ENCODE measurements at places on chromosomes 12 and 14.

- no peak for DNase-seq
Observed at GRCh38 chr12:20127413-20127812, 240.9 kb upstream of the PDE3A start.

DNA sequence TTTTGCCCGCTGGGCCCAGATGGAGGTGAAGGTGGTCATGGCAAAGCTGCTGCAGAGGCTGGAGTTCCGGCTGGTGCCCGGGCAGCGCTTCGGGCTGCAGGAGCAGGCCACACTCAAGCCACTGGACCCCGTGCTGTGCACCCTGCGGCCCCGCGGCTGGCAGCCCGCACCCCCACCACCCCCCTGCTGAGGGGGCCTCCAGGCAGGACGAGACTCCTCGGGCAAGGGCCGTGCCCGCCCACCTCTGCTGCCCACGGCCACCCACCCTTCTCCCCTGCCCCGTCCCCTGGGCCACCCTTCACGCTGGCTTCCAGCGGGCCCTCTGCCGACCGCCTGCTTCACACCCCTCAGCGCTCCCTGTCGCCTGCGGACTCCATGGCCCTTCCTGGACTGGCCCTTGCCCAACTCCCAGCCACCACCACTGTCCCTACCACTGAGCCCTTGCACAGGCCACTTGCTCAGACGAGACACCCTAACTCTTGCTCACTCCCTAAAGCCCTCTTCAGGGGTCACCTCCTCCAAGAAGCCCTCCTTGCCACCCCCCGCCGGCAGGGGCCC is 42.5 kb downstream of the CYP46A1 start:
- peak; percentile 55 for DNase-seq

GRCh38 chr12:95551913-95552516 is 739 bp upstream of the USP44 start:
- DNase-seq = no peak

- DNase-seq = peak; percentile 94
Observed at GRCh38 chr12:58920102-58920960, at the start of gene LRIG3. Gene LRIG3, minus strand, starts transcription at chr12:58920504. Its CDS starts 269 bp downstream, at chr12:58920235.

- no peak for DNase-seq
Observed at GRCh38 chr14:30569216-30569902, 10.4 kb downstream of the G2E3 start.

DNA sequence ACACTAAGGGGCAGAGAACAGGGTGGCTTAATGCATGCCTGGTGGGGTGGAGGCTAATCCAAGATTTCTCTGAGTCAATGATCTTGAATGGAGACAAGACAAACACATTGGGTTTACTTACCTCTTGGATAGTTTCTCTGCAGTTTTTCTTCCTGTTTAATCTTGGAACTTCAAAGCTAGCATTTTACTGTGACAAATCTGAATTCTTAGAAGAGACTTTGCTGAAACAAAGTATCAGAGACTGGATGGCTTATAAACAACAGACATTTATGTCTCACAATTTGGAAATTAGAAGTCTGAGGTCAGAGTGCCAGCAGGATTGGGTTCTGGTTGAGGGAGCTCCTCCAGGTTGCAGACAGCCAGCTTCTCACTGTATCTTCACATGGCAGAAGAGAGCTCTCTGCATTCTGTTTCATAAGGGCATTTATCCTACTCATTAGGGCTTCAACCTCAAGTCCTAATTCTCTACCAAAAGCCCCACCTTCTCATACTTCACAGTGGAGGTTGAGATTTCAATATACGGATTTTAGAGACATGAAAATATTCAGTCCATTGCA is 921.8 kb downstream of the VRK1 start:
- no peak for DNase-seq

DNA sequence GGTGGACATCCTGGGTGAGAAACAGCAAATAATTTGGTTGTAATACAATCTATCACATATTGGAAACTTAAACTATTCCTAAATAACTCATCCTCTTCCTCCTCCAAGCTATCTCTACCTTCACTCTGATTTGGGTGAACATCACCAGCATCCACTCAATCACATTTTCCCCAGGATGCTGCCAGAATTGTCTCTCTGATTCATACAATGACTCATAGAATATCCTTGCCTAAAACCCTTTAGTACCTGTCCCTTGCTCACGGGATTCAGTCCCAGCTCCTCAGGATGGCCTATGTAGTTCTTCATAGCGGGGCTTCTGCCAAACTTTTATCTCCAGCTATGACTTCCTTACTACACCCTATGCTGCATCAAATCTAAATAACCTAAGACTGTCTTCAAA is 146.8 kb downstream of the EMP1 start:
- no peak for DNase-seq

GRCh38 chr12:55652352-55652751 is 15.7 kb downstream of the OR10P1 start:
- DNase-seq = no peak

DNA sequence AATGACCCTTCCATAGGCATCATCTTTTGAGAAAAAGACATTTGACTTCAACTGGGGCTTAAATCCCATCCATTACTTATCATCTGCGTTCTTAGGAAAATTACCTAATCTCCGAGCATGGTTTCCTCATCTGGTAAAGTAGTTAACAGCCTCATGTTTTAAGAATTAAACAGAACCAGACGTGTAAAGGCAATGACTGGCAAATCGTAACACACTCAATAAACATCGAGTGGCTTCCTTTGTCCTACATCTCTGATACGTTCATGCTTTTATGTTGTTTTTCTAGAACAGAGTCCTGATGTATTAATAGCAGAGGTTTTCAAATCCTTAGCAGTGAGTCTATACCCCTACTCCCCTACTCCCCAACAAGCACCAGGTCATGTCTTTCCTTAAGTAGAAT is 189.7 kb upstream of the RGS6 start:
- DNase-seq = no peak

DNA sequence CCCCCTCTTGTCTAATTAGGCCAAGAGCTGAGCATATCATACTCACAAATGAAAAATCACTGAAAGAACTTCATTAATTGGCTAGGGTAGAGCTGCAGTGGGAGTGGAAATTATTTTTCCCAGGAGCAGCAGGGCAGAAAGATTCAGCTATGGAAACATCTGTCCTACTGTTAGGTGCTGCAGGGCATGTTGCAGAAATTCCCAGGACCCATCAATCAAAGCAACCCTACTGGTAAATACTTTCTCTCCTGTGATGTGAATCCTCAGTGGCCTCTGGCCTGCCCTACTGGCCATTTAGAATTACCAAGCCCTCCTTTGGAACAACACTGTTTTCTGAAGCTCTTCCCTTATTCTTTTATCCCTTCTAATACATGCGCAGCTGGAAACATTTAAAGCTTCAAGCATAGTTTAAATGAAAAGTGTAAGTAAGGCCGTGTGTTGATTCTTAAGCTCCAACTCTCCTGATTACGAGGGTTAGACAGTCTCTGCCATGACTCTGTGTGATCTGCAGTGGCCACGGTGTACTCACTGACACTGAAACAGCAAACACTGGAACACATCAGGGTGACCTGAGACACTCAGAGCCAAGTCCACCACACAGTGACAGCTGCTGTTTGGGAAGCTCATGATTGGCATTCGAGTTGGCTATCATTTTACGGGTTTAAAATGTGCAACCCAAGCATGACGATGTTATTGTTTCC is 62.6 kb upstream of the TMCC3 start:
- DNase-seq = no peak

DNA sequence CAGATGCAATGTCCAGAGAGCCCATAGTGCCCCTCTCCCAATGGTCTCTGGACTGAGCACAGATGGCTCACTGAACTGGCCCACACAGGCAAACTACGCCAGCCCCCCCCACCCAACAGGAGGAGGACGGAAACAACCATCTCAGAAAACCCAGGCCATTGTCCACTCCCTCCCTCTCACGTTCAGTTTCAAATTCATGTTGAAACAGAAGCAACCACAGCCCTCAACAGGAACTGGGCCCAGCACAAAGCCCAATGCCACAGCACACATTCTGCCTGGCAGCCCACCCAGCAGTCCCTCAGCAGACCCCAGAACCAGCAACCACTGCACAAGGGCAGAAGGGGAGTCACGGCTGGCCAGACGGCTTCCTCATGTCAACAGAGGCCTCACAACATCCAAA is 10.6 kb downstream of the CCDC88C start:
- DNase-seq = no peak

DNA sequence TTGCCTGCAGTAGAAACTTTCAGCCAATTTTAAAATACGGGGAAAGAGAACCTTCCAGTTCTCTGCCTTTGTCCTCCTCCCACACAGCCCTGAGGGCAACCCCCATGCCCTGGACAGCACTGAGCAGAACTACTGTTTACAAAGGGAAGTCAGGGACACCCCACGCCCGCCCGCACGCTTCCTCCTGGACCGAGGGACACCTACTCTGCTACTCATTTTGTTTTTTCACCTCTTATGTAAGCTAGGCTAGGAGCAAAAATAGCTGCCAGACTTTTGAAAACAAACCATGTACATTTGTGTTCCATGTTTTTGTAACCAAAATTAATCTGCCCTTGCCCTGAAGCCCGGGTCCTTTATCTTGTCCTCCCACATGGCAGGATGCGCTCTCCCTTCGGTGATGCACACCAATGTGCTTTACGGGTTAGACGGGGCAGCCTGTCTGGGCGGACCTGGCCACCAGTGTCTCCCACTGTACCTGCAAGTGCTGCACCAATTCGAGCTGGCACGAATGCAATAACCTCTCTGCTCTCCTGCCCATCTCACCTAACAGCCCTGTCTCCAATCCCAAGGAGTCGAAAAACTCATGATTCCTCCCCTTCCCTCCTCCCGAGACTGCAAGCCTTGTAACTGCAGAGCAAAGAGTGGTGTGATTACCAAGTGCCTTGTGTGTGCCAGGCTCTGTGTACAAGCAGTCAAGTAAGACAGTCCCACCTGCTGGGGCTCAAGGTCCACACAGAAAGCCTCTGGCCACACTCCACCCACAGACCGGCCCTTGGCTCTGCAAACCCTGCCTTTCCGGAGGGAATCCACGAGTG is 85.2 kb downstream of the CCDC88C start:
- DNase-seq = no peak

DNA sequence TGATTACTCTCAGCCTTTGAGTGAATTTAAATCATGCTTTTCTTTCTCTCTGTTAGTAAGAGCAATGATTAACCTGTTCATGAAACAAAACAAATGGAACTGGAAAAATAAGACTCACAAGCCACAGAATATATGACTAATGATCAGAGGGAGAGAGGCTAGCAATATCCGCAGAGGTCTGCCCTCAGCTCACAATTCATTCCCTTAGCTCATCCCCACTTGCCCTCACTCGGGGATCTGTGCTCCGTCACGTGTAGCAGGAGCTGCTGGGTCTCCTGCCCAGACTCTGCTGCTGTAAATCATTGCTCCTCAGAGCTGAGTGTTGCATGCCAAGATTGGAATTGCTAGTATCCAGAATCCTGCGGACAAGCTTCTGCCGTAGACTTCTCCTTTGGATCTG is 53.1 kb upstream of the GNG2 start:
- DNase-seq = no peak

DNA sequence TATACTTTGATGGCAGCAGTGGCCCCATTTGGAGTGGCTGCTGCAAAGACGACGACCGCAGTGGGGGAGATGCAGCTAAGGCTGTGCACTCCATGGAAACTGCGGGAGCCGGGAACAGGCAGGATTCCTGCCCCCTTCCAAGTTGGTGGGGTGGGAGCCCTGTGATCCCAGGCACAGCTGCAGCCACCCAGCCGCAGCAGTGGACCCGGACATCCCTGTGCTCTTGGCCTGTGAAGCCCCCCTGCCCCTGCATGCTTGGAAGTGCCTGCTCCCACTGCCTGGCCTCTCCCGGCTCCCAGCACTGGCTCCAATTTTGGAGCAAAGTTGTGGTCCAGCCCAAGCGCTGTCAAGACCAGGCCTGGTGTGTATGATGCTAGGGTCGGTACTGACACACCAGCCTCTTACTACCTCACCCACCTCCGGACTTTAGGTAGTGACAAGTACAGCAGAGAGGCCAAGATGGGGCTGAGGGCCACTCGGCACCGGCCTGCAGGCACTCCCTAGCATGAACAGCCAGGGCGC is 502.8 kb upstream of the RPL10L start:
- no peak for DNase-seq

- DNase-seq = no peak
Observed at GRCh38 chr12:124835656-124836410, 27.8 kb downstream of the SCARB1 start.

DNA sequence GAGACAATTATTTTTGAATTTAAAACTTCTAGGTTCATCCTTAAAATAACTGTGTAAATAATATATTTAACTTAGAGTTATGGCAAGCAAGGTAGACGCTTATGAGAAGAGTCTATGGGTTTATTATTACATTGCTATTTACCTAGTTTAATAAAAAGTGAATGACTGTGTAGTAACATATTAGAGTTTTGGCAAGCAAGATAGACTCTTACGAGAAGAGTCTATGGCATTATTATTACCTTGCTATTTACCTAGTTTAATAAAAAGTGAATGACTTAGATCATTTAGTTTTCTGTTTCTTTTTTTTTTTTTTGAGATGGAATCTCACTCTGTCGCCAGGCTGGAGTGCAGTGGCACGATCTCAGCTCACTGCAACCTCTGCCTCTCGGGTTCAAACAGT is 3.8 kb downstream of the RNF34 start:
- no peak for DNase-seq

DNA sequence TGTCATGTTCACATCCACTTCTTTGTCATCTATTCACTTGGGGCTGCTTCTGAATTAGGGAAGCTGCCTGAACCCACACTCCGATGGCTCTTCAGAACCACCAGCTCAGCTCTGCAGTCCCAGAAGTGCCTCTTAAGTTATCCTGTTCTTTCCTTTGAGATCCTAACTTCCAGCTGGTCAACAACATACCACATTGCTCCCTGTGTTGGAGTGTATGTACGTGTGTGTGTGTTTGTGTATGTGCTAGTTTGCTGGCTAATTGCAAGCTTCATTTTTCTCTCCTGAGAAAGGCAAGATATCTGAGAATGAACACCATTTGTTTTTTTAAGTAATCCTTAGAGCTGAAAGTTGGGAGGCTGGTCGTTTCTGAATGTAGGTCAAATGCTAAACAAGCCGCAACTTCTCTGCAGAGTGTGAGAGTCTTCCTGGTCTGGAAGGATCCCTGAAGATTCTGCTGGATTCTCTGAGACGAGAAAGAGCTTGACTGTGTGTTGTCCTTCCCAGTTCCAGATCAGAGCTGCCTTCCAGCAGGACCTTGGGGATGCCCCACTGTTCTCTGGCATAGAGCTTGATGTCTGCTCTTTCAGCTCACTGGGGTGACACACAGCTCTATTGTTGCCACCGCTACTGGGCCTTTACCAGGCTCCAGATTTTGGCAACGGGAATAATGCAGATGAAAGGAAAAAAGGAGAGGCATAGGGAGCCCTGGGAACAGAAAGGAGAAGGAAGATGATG is 839 bp downstream of the GSG1 start:
- DNase-seq = no peak

GRCh38 chr12:2475984-2476383 is 318.8 kb upstream of the FKBP4 start:
- no peak for DNase-seq

GRCh38 chr12:105590571-105590970 is 260.1 kb downstream of the C12orf75 start:
- DNase-seq = no peak

- DNase-seq = no peak
Observed at GRCh38 chr14:60710494-60710893, 13.7 kb downstream of the SIX4 start.

- no peak for DNase-seq
Observed at GRCh38 chr12:80860206-80860605, 77.5 kb downstream of the LIN7A start.

GRCh38 chr14:98704441-98704840 is 567.6 kb downstream of the BCL11B start:
- DNase-seq = no peak

- no peak for DNase-seq
Observed at GRCh38 chr12:7349418-7349817, 45.5 kb downstream of the ACSM4 start.

GRCh38 chr12:58608711-58609110 is 311.6 kb downstream of the LRIG3 start:
- no peak for DNase-seq

All from sciatic nerve (tissue), 2 donors.